ENCODE measurements at places on chromosomes 2 and 18.
A peak's percentile ranks its signal among the peaks of the same experiment; 100 is the strongest.

DNA sequence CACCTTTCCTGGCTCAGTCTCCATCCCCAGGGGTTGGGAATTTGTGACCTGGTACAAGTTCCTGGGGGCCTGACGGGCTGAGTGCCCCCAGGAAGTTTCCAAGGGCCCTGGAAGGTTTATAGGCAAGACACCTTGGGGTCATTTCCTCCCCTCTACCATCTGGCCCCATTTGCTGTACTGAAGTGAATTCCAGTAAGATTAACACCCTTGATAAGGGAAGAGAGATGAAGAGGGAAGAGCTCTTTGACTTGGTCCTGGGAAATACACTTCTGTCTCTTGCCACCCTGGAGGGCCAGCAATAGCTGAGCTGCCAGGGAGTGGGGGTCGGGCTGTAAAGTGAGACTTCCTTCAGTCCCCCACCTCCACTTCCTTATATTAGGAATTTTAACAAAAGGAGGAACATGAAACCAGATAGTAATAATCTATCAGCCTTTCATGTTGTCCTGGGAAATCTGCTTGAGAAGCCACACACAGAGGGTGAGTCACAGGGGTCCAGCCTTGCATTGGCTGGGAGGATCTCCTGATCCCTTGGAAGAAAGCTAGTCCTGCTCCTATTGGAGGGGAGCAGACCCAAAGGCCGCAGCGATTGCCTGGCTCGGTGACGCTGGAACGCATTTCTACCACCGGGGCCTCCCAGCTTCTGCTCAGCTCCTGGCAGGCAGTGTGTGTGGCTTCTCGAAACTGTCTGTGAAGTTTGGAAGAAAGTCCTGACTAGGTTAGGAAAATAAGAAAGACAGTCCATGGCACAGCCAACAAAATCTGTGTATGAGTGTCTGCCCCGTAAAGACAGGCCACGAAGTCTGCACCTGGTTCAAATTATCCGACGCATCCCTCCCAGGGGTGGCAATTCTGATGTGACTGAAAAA lies 87.3 kb downstream of the ACAA2 start:
- no peak for DNase-seq

DNA sequence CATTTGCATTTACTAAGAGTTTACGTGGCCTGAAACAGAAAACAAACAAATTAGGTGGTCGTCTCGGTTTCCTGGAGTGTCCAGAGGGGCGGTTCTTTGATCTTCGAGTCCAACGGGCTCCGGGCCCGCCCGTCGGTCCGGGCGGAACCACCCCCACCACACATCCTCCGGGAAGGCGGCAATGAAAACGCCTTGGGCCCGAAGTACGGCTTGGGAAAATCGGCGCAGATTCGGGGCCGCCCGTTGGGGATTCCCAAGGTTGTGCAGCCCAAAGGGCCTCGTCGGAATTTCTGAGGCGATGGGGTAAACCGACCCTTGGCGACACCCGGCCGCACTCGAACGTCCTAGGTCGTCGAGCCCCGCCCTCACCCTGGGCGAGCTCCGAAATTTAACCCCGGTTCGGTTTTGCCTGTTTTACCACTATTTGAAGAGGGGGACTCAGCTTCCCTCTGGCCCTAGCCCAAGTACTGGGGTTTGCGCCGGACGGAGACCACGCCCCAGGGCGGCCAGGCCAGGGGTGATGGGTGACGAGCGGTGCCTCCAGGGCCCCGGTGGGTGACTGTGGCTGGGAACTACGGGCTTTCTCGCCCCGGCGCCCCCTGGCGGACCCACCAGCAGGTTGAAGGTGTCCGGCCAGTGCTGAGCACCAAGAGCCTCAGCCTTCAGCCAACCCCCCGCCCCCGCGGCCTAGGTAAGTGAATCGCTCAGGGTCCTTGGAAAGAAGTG lies 1.9 kb upstream of the CFAP53 start:
- DNase-seq, result peak; percentile 75

- no peak for DNase-seq
Measured at GRCh38 chr2:48207851-48208250, 301.6 kb upstream of the FBXO11 start.

DNA sequence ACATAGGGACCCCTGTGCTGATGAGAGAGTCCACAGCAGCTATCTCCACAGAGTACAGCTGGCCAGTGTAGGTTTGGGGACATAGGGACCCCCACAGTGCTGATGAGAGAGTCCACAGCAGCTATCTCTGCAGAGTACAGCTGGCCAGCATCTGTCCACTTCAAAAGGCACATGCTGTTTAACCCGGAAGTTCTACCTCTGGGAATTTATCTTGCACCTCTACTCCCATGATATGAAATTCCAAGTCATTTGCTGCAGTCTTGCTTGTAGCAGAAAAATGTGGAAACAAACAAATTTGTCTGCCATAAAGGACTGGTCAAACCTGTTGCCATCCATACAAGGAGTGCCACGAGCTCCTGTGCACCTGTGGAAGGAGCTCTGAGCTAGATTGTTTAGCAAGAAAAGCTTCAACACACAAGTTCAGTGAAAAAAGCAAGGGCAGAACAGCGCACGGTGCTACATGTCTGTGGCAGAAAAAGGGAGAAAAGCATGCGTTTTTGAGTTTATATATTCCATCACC lies 33.1 kb downstream of the LRRFIP1 start:
- DNase-seq, result no peak

DNA sequence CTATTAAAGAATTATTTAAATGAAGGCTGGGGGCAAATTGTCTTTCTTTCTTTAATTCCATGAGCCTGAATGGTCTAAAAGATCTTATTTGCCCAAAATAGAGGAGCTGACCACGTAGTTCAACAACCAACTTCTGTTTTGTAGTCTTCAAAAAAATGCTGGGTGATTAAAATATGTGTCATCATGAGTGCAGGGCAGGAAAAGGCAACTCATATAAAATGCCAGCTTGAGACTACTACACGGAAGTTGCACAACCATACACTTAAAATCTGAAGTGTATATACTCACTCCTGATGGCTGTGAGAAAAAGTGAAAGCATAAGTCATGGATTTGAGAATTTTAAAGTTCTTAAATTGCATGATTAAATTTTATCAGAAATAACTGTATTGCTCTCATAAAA lies 210.9 kb downstream of the DYM start:
- peak; percentile 10 for DNase-seq

GRCh38 chr2:207993151-207993763 lies 32.1 kb downstream of the PLEKHM3 start:
- peak; percentile 10 for DNase-seq

GRCh38 chr2:231256494-231256893 lies 58.1 kb downstream of the ARMC9 start:
- DNase-seq, result no peak

GRCh38 chr2:176664478-176664877 lies 395.2 kb downstream of the MTX2 start:
- no peak for DNase-seq

DNA sequence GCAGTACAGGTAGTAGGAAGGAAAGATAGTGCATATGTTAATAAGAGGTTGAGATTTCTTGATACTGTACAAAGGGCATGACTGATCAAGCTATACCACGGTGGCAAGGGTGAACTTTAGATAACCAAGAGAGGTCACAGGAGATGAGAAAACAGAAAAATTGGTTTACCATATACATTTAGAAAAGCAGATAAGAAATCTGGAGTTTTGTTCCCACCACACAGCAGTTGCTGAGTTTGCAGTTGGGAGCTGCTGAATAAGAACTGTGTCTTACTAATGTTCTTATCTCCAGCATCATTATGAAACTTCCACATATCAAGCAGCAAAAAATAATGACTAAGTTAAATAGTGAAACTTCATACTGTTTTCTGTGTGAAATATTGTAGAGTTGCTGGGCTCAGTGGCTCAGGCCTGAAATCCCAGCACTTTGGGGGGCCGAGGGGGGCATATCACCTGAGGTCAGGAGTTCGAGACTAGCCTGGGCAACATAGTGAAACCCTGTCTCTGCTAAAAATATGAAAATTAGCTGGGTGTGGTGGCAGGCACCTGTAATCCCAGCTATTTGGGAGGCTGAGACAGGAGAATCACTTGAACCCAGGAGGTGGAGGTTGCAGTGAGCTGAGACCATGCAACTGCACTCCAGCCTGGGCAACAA lies 12.0 kb upstream of the IMPACT start:
- DNase-seq, result no peak

DNA sequence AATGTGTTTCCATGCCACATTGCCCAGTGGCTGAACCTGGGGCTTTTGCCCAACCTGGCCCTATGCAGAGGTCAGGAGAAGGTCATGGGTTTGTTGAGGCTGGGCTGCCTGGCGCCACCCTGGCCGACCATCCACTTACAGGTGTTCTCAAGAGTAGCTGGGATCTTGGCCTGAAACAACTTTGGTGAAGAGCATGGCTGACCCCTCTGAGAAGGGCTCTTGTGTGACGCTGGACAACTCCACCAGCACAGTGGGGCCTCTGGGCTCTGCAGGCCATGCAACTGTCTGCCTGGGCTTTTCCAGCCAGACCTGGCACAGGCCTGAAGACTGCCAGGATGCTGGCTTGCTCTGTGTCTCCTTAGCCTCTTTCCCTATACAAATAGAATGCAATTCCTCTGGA lies 76.4 kb upstream of the ZNG1B start:
- no peak for DNase-seq

GRCh38 chr2:75523313-75524275 lies 37.1 kb downstream of the EVA1A start:
- no peak for DNase-seq

- no peak for DNase-seq
Measured at GRCh38 chr2:177529166-177529565, 136.6 kb downstream of the AGPS start.

GRCh38 chr2:234409590-234409989 lies 87.3 kb downstream of the ARL4C start:
- no peak for DNase-seq

GRCh38 chr2:236848501-236848900 lies 237.2 kb upstream of the COPS8 start:
- DNase-seq, result no peak

DNA sequence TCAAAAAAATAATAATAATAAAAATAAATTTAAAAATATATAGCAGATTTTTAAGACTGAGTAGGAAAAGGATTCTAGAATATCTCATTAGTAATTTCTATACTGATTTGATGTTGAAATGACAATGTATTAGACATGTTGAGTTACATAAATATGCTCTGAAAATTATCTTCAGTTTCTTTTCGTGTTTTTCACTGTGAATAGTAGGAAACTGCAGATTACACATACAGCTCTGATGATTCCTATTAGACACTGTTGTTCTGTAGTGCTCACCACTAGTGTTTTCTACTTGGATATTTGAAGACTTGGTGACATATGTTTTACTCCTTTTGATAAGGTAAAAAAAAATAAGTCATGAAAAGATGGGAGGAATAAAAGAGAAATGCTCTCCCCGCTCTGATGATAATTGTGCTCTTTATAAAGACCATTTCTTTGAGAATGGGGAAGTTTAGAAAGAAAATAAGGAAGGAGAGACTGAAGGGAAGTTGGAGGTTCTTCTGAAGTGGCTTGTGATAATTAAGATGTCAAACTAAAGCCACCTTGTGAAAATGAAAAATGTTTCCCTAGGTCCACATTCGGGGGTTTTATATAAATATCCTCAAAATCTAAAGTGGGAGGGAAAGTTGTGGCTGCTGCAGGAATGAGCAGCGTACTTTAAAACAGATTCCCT lies 52.9 kb downstream of the SLC9A2 start:
- no peak for DNase-seq

DNA sequence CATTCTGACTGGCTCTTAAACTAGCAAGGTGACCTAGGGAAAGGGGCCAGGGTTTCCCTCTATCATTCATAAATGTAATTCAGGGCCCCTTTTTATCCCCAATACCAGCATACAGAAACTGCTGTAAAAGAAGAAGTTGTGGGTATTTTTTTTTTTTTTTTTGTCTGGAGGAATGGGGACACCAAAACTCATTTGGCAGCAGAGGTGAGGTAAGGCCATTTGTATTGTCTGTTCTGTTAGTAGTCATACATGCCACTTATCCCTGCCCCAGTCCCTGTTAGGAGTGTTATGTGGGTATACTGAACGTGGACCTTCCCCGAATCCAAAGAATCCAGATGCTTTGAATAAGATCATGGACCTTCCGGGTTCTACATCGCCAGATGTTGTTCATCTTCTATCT lies 1.7 kb downstream of the SEPTIN2 start:
- peak; percentile 36 for DNase-seq

GRCh38 chr18:23352042-23352441 lies 101.0 kb upstream of the RIOK3 start:
- no peak for DNase-seq

DNA sequence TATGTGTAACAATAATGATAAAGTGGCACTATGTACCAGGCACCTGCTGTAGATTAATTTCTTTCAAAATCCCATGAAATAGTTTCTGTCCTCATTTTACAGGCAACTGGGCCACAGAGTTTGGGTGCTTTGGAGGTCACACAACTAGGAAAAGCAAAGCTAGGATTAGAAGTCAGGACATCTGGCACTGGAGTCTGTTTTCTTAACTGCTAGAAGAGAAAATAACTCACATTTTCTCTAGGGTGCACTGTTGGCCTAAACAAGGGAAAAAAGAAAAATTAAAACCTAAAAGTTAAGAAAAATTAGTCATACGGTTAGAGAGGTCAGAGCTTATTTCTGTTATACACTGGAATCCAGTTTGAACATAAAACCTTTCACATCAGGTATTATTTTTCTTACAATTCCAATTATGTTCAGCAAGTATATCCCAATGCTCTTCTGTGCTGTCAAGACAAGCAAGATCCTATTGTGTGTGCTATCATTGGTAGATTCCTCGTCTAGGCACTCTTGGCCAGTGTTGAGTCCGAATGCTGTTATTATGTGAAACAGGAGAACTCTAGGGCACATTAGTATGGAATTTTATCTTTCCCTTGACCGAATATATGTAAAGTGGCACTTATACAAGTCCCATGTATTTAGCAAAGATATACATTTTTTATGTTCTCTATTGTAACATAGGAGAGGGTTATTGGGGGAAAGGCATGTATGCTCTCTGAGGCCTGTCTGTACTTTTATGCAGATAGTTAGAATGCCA lies 1.5 kb upstream of the OSGEPL1 start:
- peak; percentile 28 for DNase-seq

GRCh38 chr2:198325359-198325758 lies 521.0 kb downstream of the PLCL1 start:
- DNase-seq, result no peak

DNA sequence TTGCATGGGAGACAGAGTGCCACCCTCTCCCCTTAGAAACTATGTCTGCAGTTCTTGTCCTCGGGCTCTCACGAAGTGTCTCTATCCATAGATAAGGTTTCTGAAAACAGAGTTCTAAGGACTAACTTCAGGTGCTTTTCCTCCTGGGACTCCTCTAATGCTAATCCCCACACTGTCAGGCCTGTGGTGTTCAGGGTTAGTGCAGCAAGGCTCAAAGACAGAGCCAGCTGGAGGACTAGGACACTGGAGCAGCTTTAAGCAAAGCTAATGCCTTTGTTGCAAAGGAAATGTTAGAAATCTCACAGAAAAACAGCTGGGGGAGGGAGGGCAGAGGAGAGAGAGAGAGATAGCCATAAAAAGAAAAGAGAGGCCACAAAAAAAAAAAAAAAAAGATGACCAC lies 824.0 kb upstream of the FSHR start:
- no peak for DNase-seq

DNA sequence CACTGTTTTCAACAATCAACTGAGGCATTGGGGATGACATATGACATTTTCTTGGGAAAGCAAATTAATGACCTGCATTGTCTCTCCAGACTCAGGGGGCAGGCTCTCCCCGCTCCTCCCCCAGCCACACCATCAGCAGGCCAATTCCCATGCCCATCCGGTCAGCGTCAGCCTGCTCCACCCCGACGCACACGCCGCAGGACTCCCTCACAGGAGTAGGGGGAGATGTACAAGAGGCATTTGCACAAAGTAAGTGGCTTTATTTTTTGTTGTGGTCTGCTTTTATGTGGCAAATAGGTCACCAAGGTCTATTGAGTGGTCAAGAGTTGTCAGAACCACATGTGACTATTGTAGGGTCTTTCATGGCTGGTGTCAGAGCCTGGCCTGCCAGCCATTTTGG lies 165.1 kb downstream of the DTNA start:
- DNase-seq, result no peak
